Spinal cord (tissue), 10 donors: ENCODE measurements at places on chromosomes 5 and 9. TPM values are rescaled to one million over a fixed set of nuclear protein-coding genes. Genes with fewer than 3 reads are reported as not detected.

Gene PIP5KL1
- total RNA-seq, result 2.7 TPM

Gene MLANA
- 0.20 TPM for total RNA-seq

Gene FGF1
- total RNA-seq, result 57.7 TPM

Gene TXNDC8
- total RNA-seq, result not detected

Gene COL23A1
- total RNA-seq, result 8.7 TPM

Gene MAP1B
- 506 TPM for total RNA-seq

- no peaks in the 10 kb centered on the region for H3K27me3 ChIP-seq
- no peaks in the 10 kb centered on the region for H3K4me1 ChIP-seq
- H3K36me3 ChIP-seq, result no peaks in the 10 kb centered on the region
Measured at GRCh38 chr9:107211284-107211923, 71.7 kb upstream of the RAD23B start.

DNA sequence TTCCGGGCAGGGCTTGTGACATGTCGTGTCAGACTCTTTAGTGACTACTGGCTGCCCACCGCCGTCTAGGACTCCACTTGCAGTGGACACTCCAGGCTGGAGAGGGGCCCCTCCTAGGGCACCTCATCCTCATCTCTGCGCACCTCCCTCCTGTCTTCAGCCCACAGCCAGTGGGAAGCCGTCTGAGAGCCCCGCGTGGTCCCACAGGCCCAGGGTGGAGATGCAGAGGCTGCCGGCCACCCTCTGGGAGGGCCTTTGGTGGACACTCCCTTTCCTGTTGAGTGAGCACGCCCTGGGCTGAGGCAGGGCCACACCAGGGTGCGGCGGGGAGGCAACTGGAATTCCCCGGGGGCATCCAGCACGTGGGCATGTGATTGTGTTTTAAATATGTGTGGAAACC is 80.5 kb downstream of the IRX2 start:
- H3K27me3 ChIP-seq, result peaks cover 2% of the 10 kb centered on the region
- H3K4me3 ChIP-seq, result no peak overlapping the region
- no peak for DNase-seq
- no peaks in the 10 kb centered on the region for H3K4me1 ChIP-seq
- H3K27ac ChIP-seq, result no peak overlapping the region

GRCh38 chr5:175306381-175306780 is 137.6 kb downstream of the DRD1 start:
- H3K27me3 ChIP-seq, result no peaks in the 10 kb centered on the region
- no peak for DNase-seq
- no peak overlapping the region for H3K27ac ChIP-seq
- no peak overlapping the region for H3K4me3 ChIP-seq

DNA sequence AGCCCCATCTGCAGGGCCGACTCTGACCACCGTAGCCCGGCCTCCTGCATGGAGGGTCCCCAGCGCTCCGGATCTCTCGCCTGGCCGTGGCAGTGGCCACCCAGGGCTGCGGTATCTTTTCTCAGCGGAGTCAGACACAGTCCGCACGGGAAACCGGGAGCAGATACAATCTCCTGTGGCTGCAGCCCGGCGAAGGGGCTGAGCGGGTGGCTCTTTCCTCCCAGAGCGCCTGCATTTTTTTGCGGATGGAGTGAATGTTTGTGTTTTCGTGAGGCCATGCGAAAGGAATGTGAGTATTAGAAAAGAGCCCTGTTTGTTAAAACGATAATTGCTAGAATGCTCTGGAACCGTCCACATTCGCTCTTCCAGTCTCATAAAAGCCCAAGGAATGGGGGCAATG is 53.4 kb upstream of the PTCH1 start:
- no peak for DNase-seq
- H3K27ac ChIP-seq, result peak overlapping the region; percentile 19
- peak overlapping the region; percentile 31 for H3K4me3 ChIP-seq
- H3K27me3 ChIP-seq, result no peaks in the 10 kb centered on the region
- H3K36me3 ChIP-seq, result no peaks in the 10 kb centered on the region
- peaks cover 10% of the 10 kb centered on the region for H3K4me1 ChIP-seq

DNA sequence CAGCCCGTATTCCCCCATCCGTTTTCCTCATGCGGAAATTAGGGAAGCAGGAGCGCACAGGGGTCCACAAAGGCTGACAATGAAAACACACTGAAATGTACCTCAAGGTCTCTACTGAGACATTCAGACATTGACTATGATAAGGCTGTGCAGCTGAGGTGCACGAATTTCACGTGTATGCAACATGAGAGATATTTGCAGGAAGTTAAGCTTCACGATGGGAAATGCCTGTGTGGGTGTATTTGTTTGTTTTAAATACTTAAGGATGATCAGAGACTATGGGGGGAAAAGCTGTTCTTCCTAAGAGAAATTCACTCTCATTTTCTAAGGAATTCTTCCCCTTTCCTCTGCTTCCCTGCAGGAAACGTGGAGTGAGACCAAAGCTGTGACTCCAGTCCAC is 2.6 kb upstream of the SPATA31E1 start:
- no peaks in the 10 kb centered on the region for H3K27me3 ChIP-seq
- no peak overlapping the region for H3K4me3 ChIP-seq
- H3K36me3 ChIP-seq, result no peaks in the 10 kb centered on the region
- H3K4me1 ChIP-seq, result peaks cover 5% of the 10 kb centered on the region
- H3K27ac ChIP-seq, result no peak overlapping the region

DNA sequence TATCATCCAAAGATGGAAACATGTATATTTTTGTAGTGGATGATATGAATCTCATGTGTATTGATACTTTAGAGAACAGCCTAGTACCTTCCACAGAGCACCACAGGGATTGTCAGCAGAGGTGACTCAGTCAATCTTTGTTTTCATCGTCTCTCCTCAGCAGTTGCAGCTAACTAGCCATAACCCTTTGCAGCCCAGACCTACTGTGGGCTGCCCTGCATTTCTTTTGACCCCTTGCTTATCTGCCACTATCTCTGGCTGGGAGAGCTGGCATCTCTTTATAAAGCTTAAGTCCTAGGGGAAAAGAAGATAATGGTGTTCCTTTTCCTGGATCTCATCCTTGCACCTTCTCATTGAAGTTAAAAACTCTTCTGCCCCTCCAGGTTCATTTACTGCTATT is 28.7 kb downstream of the HMGCR start:
- no peak for DNase-seq
- H3K27me3 ChIP-seq, result no peaks in the 10 kb centered on the region
- H3K4me3 ChIP-seq, result no peak overlapping the region
- H3K4me1 ChIP-seq, result peaks cover 12% of the 10 kb centered on the region

GRCh38 chr9:1946526-1947283 is 68.4 kb upstream of the SMARCA2 start:
- no peak overlapping the region for H3K4me3 ChIP-seq
- no peaks in the 10 kb centered on the region for H3K4me1 ChIP-seq
- no peak overlapping the region for H3K27ac ChIP-seq
- DNase-seq, result no peak

DNA sequence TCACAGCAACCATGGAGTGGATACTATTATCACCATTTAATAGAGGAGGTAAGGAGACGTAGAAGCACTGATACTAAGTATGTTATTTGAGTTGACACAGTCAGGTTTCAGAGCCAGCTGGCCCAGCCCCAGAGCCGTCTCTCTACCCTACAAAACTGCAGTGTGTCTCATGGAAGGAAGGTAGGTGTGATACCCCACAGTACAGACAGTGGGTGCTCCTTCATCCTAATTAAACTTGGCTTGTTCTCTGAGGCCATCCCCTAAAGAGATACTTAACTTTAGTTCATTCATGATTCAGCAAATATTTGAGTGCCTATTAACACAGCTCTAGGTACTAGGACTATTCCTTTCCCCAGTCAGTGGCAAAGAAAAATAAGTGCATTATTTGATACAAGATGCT is 22.6 kb downstream of the PIP5K1B start:
- no peaks in the 10 kb centered on the region for H3K4me1 ChIP-seq
- no peaks in the 10 kb centered on the region for H3K36me3 ChIP-seq
- H3K27ac ChIP-seq, result no peak overlapping the region
- no peaks in the 10 kb centered on the region for H3K27me3 ChIP-seq
- DNase-seq, result no peak
- no peak overlapping the region for H3K4me3 ChIP-seq

GRCh38 chr9:9729082-9729481 is 883.7 kb downstream of the PTPRD start:
- no peaks in the 10 kb centered on the region for H3K4me1 ChIP-seq
- no peak for DNase-seq
- H3K27ac ChIP-seq, result no peak overlapping the region
- H3K4me3 ChIP-seq, result no peak overlapping the region
- H3K36me3 ChIP-seq, result no peaks in the 10 kb centered on the region

DNA sequence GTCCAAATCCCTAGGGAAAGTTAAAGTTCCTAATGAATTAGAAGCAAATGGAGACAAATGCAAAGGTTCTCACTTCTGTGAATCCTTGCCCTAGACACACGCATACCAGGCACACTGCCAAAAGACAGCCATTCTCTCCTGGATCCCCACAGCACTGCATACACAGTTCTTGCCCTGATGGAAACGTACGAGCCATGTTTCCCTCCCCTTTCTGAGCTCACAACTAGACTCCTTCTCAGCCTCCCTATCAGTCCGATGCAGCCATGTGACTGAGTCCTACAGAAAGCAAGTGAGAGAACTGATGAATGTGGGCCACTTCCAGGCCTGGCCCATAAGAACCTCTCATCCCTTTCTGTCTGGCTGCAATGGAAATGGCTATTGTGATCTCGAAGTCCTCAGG is 92.0 kb downstream of the ZNF608 start:
- no peak overlapping the region for H3K4me3 ChIP-seq
- DNase-seq, result no peak
- H3K4me1 ChIP-seq, result peaks cover 21% of the 10 kb centered on the region
- H3K27ac ChIP-seq, result no peak overlapping the region

DNA sequence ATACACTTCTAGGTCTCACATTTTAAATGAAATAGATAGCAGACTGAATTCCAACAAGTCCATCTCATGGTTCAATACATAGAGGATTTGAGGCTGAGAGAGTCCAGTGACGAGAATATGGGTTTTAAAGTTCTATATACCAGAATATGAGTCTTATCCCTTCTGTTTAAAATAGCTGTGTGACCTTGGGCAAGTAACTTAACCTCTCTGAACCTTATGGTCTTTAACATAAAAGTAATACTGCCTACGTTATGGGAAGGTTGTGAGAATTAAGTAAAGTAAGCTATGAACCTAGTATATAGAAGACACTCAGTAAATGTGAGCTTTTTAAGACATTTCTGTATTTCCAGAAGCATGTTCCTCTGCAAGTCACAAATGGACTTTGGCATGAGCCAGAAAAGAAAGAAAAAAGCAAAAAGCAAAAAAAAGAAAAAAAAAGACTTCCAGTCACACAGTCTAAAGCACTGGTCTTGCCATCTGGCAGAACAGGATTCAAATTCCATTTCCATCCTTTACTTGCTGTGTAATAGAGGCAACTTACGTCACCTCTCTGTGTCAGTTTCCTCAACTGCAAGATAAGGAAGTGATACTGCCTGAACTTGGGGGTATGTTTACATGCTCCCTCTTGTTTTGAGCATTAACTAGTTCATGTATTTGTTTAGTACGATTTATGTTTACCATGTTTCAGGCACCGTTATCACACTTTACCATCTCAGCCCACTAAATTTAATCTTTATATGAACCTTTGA is 248.2 kb downstream of the TRIM32 start:
- DNase-seq, result no peak
- H3K36me3 ChIP-seq, result no peaks in the 10 kb centered on the region
- no peaks in the 10 kb centered on the region for H3K4me1 ChIP-seq
- no peak overlapping the region for H3K27ac ChIP-seq
- no peaks in the 10 kb centered on the region for H3K27me3 ChIP-seq

DNA sequence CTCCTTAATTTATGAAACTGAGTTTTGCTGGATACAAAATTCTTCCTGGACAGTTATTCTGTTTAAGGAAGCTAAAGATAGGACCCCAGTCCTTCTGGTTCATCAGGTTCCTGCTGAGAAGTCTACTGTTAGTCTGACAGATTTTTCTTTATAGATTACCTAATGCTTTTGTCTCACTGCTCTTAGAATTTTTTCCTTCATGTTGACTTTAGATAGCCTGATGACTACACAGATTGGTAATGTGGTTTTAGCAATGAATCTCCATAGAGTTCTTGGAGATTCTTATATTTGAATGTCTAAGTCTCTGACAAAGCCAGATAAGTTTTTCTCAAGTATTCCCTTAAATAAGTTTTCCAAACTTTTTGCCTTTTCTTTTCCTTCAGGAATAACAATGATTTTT is 419.7 kb downstream of the CDH10 start:
- no peak overlapping the region for H3K4me3 ChIP-seq
- H3K27ac ChIP-seq, result no peak overlapping the region
- H3K27me3 ChIP-seq, result no peaks in the 10 kb centered on the region
- H3K4me1 ChIP-seq, result no peaks in the 10 kb centered on the region

GRCh38 chr5:136979131-136979530 is 520.0 kb downstream of the SPOCK1 start:
- no peak overlapping the region for H3K4me3 ChIP-seq
- no peaks in the 10 kb centered on the region for H3K36me3 ChIP-seq
- H3K27me3 ChIP-seq, result no peaks in the 10 kb centered on the region
- no peak for DNase-seq

GRCh38 chr5:162068412-162068811 is 839 bp downstream of the GABRG2 start:
- peak overlapping the region; percentile 38 for H3K4me3 ChIP-seq
- peak; percentile 39 for DNase-seq
- H3K27ac ChIP-seq, result no peak overlapping the region
- H3K36me3 ChIP-seq, result no peaks in the 10 kb centered on the region
- H3K4me1 ChIP-seq, result no peaks in the 10 kb centered on the region
- no peaks in the 10 kb centered on the region for H3K27me3 ChIP-seq

GRCh38 chr9:96014078-96014477 is 138.6 kb downstream of the ERCC6L2 start:
- no peaks in the 10 kb centered on the region for H3K27me3 ChIP-seq
- no peak overlapping the region for H3K4me3 ChIP-seq
- H3K4me1 ChIP-seq, result no peaks in the 10 kb centered on the region
- no peak for DNase-seq

DNA sequence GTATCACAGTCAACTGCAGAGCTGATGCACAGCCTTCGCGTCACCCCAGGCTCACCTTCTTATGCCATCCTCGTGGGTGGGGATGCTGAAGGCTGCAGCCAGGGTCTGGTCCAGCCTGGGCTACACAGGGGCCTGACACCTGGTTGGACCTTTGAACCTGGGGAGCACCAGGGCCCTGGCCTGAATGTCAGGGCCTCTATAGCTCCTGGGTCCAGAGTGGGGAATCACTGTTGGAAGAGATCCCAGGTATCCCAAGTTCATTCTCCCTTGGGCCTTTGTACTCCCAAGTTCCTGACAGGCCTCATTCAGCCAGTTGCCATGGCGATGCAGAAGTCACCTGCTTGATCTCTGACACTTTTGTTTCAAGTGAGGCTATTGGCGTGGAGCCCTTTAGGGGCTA is 43.8 kb downstream of the ZNF618 start:
- peaks cover 19% of the 10 kb centered on the region for H3K4me1 ChIP-seq
- no peaks in the 10 kb centered on the region for H3K36me3 ChIP-seq
- H3K4me3 ChIP-seq, result no peak overlapping the region
- no peak overlapping the region for H3K27ac ChIP-seq
- no peak for DNase-seq

- H3K4me3 ChIP-seq, result no peak overlapping the region
- no peaks in the 10 kb centered on the region for H3K4me1 ChIP-seq
- H3K36me3 ChIP-seq, result no peaks in the 10 kb centered on the region
- no peak overlapping the region for H3K27ac ChIP-seq
Measured at GRCh38 chr5:76682387-76682786, 33.5 kb upstream of the F2R start.

GRCh38 chr5:68770551-68770950 is 323.3 kb upstream of the SLC30A5 start:
- no peaks in the 10 kb centered on the region for H3K27me3 ChIP-seq
- no peaks in the 10 kb centered on the region for H3K36me3 ChIP-seq
- H3K4me1 ChIP-seq, result no peaks in the 10 kb centered on the region
- peak; percentile 22 for DNase-seq
- H3K4me3 ChIP-seq, result no peak overlapping the region

GRCh38 chr5:122264610-122265009 is 47.4 kb upstream of the SNCAIP start:
- no peaks in the 10 kb centered on the region for H3K27me3 ChIP-seq
- H3K4me3 ChIP-seq, result no peak overlapping the region
- peak; percentile 9 for DNase-seq
- H3K4me1 ChIP-seq, result no peaks in the 10 kb centered on the region
